ENCODE measurements at places on chromosomes 7 and 10.

DNA sequence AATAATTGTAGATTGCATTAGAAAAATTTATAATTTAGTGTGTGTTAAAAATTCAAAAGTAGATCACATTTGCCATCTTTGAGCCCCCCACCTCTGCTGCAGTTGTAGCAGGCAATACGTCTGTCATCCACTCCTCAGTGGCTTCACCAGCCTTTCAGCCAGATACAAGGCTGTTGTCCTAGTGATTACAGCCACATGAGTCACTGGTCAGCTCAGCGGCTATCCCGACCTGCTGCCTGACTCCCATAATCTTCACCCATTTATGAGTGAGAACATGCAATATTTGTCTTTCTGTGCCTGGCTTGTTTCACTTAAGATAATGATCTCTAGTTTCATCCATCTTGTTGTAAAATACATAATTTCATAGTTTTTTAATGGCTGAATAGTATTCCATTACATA, 9.2 kb downstream of the OR2A5 start:
- no peak for DNase-seq

GRCh38 chr7:116170180-116170579, 40.2 kb upstream of the TES start:
- no peak for DNase-seq

GRCh38 chr7:45435846-45436245, 138.3 kb upstream of the ADCY1 start:
- no peak for DNase-seq

- DNase-seq, result no peak
These were observed 28.5 kb upstream of the PSMG3 start for GRCh38 chr7:1598286-1598685.

DNA sequence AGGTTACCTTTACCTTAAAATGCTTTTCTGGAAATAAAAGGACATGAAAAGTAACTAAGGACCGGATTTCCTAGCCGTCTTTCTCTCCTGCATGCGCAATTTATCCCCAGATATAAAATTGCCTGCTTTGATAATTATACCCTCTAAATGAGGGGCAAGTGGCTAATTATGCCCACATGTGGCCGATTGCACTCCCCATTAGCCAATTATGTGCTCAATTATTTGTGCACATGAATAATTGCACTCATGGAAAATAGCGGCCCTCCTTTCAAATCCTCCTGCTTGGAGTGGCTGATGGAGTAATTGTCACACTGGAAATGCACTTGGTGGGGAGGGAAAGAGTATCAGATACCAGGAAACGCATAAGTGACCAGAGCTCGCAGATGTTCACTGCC, 66.4 kb upstream of the ATRNL1 start:
- no peak for DNase-seq

DNA sequence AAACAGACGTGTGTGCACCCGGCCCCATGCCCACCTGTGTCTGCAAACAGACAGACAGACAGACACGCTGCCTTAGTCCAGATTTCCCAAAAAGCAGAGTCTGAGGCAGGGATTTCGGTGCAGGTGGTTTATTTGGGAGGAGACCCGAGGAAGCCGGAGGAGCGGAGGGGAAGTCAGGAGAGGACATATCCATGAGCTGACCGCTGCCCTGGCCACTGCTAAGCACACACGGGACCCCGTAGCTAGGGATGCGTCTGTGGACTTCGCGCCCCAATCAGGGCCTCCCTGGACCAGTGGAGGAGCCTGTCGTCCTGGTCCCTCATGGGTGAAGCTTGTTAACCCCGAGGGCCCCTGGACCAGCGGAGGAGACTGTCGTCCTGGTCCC, 47.6 kb downstream of the FOXL3 start:
- no peak for DNase-seq

DNA sequence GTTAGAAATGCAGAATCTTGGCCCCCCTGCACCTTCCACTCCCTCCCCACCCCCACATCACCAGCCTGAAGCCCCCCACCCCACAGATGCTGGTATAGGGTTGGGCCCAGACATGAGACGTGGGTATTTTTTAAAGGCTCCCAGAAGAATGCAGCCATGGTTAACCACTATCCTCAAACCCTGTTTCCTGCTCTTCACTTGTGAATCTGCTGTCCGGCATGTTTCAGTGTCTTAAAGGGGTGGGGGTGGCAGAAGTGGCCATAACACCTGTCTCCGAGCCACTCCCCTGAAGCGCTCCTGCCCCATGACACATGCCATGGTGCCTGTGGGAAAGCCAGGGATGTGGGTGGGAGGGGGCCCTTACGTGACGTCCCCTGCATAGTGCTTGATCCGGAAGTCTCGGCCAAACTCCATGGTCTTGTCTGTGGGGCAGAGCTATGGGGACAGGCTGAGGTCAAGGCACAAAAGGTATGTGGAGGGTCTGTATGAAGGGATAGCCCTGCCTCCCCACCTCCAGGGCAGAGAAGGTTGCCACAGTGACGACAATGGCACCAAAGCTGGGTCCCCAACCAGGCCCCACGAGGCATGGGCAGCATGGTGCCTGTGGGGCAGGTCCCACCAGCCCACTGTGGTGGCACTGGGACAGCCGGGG, 9.6 kb downstream of the MYO1G start:
- no peak for DNase-seq

GRCh38 chr7:13988065-13988464, 1.4 kb downstream of the ETV1 start:
- DNase-seq, result no peak

DNA sequence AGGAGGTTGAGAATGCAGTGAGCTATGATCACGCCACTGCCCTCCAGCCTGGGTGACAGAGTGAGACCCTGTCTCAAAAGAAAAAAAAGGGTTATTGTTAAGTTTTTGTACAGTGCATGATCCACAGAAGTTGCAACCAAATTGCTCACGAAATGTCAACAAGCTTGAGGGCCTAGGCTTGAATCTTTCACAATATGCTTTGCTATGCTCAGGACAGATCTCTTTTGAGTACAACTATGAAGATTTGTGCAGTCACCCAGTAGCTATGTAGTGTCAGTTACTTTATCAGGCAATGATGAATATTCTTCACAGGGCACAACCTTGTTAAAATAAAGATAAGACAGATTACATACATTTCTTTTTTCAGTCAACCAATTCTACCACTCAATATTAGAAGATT, 109.2 kb downstream of the PRTFDC1 start:
- no peak for DNase-seq

- DNase-seq, result no peak
These were observed 39.9 kb upstream of the HECW1 start for GRCh38 chr7:43072530-43072929.

- no peak for DNase-seq
These were observed 71.0 kb upstream of the NANOS1 start for GRCh38 chr10:118958559-118958958.
